ENCODE measurements at places on chromosomes 5 and 9. TPM values are rescaled to one million over a fixed set of nuclear protein-coding genes. Genes with fewer than 3 reads are reported as not detected.
A peak's percentile ranks its signal among the peaks of the same experiment; 100 is the strongest.

DNA sequence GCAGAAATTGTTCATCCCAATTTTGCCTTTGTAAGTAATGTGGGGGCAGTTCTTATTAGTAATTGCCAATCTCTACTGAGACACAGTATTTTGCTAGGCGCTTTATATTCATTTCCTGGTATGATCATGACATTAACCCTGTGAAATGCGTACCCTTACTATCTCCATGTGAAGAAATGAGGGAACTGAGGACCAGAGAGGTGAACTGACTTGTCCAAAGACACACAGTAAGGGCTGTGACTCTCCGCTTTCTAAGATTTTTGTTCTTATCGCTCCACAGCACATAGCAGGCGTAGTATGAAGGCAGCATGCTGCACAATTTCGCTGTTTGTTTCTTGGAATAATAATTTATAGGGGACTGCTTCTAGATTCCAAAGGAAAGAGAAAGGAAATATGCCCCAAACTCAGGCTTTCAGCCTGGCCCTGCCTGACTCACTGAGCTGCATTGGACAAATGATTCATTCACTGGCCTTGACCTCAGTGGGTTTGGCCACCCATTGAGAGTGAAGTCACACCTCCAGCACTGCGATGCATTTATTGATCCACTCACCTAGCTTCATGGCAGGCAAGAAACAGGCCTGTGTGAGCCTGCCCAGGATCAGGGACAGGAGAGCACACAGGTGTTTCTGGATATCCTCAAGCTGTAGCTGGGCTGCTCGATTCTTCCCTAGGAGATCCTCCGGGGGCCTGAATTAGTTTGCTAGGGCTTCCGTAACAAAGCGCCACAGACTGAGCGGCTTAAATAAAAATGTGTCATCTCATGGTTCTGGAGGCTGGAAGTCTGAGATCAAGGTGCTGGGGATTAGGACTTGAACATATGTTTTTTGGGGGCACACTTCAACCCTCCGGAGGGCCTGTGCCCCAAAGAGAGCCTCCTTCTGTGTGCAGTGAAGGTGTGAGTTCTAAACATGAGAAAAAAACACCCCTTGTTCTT is 7.2 kb upstream of the DUSP1 start:
- DNase-seq: no peak

Gene TRIM32
- total RNA-seq: 18.0 TPM

- DNase-seq: no peak
These were observed 68.6 kb upstream of the STARD4 start for GRCh38 chr5:111580956-111581355.

Gene PCDHGB3
- total RNA-seq: 7.2 TPM

DNA sequence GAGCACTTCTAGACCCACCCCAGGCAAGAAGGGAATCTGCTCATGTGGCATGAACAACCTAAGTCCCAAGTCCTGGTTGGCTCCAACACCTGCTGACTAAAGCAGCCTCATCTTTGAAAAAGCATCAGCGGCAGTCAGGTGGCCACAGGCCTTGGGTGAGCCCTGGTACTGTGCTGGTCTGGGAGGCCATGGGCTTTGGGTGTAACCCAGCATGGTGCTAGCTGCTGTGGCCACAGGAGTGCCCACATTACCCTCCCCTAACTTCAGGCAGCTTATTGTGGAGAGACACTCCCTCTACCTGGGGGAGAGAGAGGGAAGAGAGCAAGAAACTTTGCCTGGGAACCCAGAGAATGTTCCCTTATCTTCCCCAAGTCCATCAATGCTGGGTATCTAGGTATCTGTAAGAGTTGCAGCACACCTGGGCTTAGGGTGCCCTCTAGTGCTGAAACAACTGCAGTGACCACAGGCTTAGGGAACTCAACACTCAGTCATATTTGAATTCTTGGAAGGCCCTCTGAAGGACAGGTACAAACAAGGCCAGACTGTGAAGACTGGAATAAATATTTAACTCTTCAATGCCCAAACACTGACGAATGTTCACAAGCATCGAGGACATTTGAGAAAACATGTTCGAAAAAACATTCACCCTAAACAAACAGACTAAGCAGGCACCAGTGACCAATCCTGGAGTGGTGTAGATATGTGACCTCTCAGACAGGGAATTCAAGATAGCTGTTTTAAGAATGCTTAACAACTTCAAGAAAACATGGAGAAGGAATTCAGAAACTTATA is 69.9 kb upstream of the OR2K2 start:
- DNase-seq: no peak

DNA sequence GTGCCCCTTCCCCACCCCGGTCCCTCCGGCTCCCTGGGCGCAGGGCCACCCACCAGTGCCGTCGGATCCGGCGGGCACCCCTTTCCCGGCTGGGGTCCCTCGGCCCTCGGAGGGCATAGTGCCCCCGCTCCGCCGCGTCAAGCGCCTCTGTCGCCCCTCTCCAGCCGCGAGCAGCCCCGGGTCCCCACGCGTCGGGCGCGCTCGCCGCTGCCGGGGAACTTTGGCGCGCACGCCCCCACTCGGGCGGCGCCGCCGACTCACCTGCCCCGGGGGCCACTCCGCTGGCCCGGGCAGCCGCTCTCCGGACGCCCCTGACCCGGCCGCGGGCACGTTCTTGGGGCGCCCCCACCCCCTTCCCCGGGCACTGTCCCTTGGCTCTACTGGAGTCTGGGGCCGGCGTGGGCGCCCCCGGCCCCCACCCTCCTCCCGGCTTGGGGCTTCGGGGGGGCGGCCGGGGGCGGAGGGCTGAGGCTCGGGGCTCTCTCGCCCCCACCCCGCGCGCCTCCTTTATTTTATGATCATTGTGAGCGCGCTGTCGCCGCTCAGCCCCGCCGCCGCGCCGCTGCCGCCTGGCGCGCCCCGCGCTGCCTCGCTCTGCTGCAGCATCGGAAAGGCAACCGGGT is 1.1 kb upstream of the FAM78A start:
- DNase-seq: peak; percentile 63

GRCh38 chr9:72362118-72362531 is 2.9 kb downstream of the ZFAND5 start:
- no peak for DNase-seq

Gene PLAC8L1
- 0.45 TPM for total RNA-seq

Gene MYOZ3
- total RNA-seq: 3.2 TPM

- no peak for DNase-seq
These were observed 38.0 kb downstream of the C9orf50 start for GRCh38 chr9:129582855-129583254.

Gene DCAF12
- total RNA-seq: 17.3 TPM

Gene LVRN
- total RNA-seq: 0.59 TPM

Gene STX17
- 25.1 TPM for total RNA-seq

DNA sequence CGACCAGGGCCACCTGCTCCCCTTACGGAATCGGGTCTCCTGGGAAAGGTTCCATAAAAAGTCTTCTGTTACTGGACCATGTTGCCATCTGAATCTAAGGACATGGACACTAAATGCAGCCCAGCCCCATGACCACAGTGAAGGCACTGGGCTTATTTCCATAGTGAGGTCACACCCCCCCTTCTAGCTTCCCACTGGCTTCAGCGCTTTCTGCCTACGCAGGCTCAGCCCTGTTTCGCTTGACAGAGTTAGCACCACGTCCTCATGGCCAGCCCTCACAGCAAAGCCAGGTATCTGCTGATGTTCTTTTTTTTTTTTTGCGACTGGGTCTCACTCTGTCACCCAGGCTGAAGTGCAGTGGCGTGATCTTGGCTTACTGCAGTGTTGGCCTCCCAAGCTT is 14.1 kb downstream of the UCK1 start:
- DNase-seq: peak; percentile 42

GRCh38 chr9:96391021-96391765 is 7.7 kb upstream of the SLC35D2 start:
- DNase-seq: no peak

- no peak for DNase-seq
These were observed 348.1 kb upstream of the SGCD start for GRCh38 chr5:155978850-155979249.

DNA sequence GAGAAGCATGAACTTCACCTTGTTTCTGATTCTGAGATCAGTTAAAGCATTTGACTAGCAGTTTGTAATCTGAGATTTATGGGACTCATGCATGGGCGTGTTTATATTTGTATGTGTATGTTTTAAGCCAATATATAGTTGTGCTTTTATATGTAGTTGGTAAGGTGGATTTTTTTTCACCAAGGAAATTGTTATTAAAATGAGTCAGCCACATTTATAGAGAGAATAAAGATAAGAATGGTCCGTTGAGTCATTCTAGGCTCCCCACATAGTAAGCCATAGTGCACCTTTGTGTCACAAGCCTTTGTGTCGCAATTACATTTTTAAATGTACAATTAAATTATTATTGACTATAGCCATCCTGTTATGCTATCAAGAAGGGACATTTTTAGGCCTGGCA is 89.0 kb downstream of the NLN start:
- no peak for DNase-seq

Gene GLDC
- total RNA-seq: not detected

Gene PCDH12
- total RNA-seq: 11.1 TPM

Gene PCDHB7
- total RNA-seq: 0.77 TPM

Gene ZNF484
- total RNA-seq: 4.5 TPM

DNA sequence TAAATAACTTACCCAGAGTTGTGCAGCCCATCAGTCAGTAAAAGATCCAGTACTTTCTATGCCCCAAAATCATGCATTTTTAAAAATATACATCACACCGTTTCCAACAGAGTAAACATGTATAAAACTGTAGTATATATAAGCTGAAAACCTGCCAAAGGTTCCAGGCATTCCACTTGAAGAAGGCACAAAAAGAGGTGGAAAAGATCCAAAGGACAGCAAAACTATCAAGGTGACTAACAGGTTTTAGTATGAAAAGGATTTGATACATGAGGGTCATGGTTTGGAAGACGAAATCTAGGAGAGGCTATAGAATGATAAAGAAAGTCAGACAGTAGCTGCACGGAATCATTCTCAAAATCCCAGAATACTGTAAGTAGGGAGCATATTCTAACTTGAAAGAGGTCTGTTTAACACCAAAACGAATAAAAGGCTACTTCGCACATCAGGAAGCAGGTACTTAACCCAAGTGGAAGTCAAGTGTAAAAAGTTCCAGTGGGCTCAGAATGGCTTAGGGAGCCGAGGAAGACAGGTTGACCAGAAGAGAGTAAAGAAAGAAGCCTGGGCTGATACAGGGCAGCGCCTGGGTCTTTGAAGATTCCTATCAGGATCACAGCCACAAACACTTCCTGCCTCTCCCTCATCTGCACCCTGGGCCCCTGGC is 207.2 kb downstream of the ADAMTS12 start:
- DNase-seq: no peak

GRCh38 chr5:173920866-173921555 is 32.9 kb downstream of the CPEB4 start:
- DNase-seq: no peak

- no peak for DNase-seq
These were observed 232.5 kb downstream of the GABRB2 start for GRCh38 chr5:161314033-161314432.

DNA sequence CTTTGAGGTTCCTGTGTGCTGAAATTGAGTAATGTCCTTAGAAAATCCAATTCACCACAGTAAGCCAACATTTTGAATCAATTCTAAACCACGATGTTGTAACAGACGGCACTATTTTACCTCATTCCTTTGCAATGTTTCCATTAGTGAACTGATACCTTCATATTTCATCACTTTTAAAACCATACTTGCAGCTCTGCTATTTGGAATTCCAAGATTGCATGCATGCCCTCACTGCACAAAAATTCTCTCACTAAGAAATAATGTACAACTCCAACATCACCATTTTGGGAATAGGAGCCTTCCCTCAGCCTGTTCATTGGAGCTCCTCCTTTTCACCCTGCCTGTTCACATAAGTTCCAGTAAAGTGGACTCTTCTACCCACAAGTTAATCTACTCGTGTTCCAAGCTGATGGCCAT is 74.8 kb upstream of the TGFBR1 start:
- DNase-seq: no peak

Gene CNTNAP3B
- total RNA-seq: 7.2 TPM

DNA sequence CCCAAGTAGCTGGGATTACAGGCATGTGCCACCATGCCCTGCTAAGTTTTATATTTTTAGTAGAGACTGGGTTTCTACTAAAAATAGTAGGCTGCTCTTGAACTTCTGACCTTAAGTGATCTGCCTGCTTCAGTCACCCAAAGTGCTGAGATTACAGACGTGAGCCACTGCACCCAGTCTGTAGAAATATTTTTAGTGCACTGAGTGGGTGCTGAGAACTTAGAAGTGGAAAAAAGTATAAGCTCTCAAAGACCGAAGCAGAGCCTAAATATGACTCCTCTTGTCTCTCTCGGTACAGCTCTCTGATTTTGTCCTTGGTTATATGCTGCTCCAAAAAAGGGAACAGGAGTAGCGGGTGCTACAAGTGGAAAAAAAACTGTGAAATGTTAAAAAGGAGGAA is 353.8 kb upstream of the IZUMO3 start:
- DNase-seq: no peak

Gene FOXI1
- total RNA-seq: not detected

GRCh38 chr9:116721944-116722343 is 34.8 kb downstream of the TRIM32 start:
- no peak for DNase-seq

- DNase-seq: no peak
These were observed 14.6 kb downstream of the IL33 start for GRCh38 chr9:6230037-6230780.

DNA sequence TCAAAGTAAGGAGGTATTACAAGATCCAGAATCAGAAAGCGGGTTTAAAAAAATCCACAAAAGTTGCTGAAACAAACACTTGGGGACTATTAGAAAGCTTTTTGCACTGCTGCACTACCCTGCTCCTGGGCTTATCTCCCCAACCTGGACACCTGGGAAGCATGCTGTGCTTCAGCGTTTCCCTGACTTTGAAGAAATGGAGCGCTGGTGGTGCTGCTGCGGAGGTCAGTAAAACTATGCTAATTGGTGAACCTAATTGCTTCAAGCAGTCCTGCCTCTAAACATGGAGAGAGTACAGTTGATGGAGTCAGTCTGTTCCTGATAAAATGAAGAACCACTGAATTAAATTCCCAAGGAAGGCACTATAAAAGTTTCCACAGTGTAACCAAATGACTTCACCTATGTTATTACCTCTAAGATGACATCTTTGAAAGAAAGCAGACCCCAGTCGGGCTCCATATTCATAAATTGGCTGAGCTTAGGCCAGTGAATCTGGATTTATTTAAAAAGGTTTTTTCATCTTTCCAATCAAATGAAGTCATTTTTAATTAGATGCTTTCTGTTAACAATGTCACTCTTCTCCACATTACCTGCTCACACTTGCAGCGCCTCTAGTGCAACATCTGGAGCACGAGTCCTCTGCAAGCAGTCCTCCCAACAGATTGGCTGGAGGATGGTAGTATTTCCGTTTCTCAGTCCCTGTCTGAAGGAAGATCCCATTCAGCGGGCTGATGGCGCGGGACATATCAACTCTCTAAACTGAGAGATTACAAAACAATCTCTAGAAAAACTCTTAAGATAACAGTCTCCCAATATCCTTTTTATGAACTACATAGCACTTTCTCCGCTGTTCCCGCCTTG is 11.5 kb downstream of the NR2F1-AS1 start:
- DNase-seq: no peak
